ENCODE measurements at places on chromosomes 12 and 14. TPM values are rescaled to one million over a fixed set of nuclear protein-coding genes. Genes with fewer than 3 reads are reported as not detected.

Gene LTBP2
- 0.27 TPM for total RNA-seq

Gene MGP
- under 0.01 TPM for total RNA-seq

Gene UBE2N
- 42.0 TPM for total RNA-seq

Gene ERGIC2
- 16.4 TPM for total RNA-seq

Gene PGF
- under 0.01 TPM for total RNA-seq

Gene SCN8A
- total RNA-seq: 0.54 TPM

Gene GLT1D1
- under 0.01 TPM for total RNA-seq

Gene DHRS2
- total RNA-seq: under 0.01 TPM

Gene CCDC38
- under 0.01 TPM for total RNA-seq
